ENCODE measurements at places on chromosomes 11 and 22.

- DNase-seq = no peak
These were observed 43.2 kb downstream of the SLCO2B1 start for GRCh38 chr11:75194147-75194546.

- no peak for DNase-seq
These were observed 18.8 kb upstream of the INCENP start for GRCh38 chr11:62104816-62105653.

GRCh38 chr11:71456294-71456693 is 3.3 kb downstream of the NADSYN1 start:
- DNase-seq = peak; percentile 11

DNA sequence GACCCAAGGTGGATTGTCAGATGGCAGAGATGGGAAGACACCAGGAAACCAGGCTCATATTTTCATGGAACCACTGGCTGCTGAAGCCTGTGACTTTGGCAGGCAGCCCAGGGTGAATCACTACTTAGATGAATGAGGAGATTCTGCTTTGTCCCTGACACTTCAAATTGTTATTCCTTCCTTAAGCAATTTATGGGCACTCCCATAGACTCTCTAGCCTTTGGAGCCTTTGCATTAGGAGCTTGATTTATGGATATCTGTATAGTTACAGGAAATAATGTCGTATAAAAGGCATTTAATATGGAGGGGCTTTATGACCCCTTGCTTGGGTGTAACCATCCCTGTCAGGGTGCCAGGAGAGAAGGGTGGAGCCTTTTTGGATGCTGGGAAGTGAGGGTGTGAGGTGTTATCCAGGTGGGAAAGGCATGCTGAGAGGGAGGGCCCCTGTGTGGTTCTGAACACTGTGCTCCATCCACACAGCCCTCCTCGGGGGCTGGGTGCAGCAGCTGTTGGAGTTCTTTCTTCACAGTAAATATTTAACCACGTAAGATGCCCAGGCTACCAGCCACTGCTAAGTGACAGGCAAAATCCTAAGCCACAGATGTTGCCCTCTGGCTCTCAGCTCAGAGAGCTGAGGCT is 35.3 kb downstream of the IL18 start:
- DNase-seq = no peak

DNA sequence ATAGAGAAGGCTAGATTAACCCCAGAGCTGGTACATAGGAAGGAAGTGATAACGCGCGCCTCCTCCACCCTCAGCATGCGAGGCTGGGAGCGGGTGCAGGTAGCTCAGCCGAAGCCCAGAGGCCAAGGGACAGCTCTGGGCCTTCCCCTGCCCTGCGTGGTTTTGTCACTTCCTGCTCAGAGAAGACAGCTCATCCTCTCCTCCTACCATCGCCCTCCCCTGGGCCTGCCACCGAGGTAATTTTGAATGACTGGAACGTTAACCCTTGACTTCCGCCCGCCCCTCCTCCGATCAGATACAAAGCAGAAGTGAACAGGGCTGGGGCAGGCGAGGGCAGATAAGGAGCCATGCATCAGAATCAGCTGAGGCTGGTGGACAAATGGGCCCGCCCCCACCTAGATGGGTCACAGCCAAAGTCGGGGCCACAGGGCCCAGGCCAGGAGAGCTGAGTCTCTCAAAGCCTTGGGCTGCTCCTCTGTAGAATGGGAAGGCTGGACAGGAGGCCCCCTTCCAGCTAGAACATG is 1.6 kb downstream of the RAC2 start:
- peak; percentile 84 for DNase-seq

Measured in activated T-cell treated with anti-CD3 and anti-CD28 coated beads, Interleukin-2, amount 50 U/mL, for 1 hour (primary cell).